Kidney (tissue), 22 donors: ENCODE measurements at places on chromosomes 3 and 15. TPM values are rescaled to one million over a fixed set of nuclear protein-coding genes. Genes with fewer than 3 reads are reported as not detected.

Gene DNASE1L3
- 24.9 TPM for total RNA-seq

DNA sequence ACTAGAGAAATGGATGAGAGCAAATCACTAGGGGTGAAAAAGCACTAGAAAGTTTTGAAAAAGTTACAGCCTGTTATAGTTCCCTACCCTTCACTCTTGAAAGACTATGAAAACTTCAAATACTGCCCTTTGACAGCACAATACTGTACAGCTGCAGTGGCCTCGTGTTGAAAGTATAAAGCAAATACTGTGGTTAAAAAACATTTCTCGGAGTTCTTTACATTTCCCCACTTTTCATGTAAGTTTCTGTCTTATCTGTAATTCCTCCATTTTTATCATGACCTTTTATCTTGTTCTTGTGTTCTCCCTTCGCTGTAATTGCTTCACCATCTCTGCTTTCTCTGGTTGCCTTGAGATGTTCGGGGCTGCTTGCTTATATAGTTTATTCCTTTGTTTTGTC, 423.8 kb upstream of the CFAP20DC start:
- no peak for DNase-seq

Gene CMTM8
- 5.4 TPM for total RNA-seq

DNA sequence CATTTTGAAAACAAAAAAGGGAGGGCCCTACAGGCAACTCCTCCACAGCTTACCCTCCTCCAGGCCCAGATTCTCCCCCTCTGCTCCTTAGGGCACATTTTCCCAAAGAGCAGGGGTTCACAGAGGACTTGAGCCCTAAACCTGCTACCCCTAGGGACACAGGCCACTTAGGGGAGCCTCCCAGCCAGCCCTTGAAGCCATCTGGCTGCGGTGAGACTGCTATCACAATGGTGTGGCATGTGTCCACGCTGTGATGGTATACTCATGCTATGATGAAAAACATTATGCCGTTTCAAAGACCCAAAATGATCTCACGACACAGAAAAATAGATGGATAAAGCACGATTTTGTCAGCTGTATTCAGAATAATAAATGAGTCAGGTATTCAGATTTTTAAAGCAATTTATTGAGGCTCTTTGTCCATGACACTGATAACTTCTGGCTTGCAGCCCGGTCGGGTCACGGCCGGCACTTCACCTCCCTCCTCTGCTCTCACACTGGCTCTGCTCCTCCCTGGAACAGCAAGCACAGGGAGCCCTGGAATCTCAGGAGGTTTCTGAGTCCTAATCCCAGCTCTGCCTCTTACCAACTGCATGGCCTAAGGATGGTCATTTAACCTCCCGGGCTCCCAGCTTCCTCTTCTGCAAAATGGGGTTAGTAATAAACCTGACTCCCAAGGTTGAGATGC, 115.3 kb downstream of the MEGF11 start:
- no peak for DNase-seq

Gene GP9
- not detected for total RNA-seq

Gene RAD51
- total RNA-seq: 1.1 TPM

- peak; percentile 84 for DNase-seq
These were observed 1.5 kb upstream of the MYNN start for GRCh38 chr3:169771497-169772304.

- no peak for DNase-seq
These were observed 3.4 kb downstream of the PHLDB2 start for GRCh38 chr3:111862415-111862814.

Gene MYLK
- 164 TPM for total RNA-seq

DNA sequence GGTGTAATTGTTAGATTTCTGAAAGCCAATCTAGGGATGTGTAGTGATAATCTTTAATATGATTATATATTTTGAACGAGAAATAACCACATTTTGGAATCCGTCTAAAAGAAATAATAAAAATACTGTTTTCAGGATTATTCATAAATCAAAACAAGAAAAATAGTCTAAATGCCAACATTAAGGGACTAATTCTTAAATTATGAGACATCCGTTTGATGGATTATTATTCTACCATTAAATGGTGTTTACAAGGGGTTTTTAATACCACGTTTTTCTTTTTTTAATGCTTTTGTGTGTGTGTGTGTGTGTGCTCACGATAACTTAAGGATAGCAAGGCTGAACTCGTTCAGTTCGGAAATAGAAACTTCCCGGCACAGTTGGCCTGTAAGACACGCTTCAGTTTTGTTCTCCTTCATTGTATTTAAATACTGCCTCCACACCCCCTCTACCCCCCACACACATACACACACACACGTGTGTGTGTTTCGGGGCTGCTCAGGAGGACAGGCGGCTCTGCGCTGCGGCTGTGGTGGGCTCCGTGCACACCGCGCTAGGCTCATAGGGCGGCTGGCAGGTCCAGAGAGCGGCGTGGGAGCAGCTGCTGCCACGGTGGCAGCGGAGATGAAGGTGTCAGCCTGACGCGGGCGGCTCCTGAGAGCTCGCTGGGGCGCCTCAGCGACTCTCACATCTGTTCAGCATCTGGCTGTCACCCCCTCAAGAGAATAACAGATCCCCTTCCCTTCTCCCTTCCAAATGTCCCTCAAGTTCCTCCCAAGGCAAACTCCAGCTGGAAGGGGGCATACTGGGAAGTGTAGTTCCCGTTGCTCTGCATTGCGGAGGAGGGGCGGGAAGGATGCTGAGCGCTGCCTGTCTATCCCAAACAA, 23.0 kb upstream of the ANP32A start:
- DNase-seq: no peak
